ENCODE measurements at places on chromosomes 5 and 9. TPM values are rescaled to one million over a fixed set of nuclear protein-coding genes. Genes with fewer than 3 reads are reported as not detected.

DNA sequence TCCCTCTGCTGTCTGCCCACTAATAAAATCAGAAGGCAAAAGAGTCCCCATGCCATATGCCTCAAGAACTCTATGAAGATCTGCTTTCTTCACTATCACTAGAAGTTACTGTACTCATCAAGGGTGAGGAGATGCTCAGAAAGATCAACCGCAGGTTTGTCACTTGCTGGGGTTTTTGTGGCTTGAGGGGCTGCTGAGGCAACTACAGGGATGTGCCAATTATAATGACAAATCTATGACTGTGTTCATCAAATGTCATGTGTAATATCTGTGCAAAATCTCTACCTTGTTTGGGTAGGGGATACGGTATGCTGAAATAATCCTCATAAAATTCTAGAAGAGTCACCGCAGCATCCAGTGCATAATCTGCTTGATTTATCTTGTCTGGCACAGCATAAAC, 13.0 kb downstream of the ERAP1 start:
- H3K4me1 ChIP-seq, result peaks cover 40% of the 10 kb centered on the region
- peak overlapping the region; percentile 75 for H3K27ac ChIP-seq
- H3K4me3 ChIP-seq, result no peak overlapping the region
- no peaks in the 10 kb centered on the region for H3K27me3 ChIP-seq
- peak; percentile 91 for DNase-seq

Gene EIF4E1B
- not detected for total RNA-seq

Gene MYO10
- 0.09 TPM for total RNA-seq

Gene SPEF2
- 8.4 TPM for total RNA-seq

Gene TLE1
- 0.20 TPM for total RNA-seq

GRCh38 chr9:135419106-135419505, 60.5 kb upstream of the PPP1R26 start:
- peaks cover 5% of the 10 kb centered on the region for H3K27me3 ChIP-seq
- no peak overlapping the region for H3K4me3 ChIP-seq
- no peak for DNase-seq
- H3K27ac ChIP-seq, result no peak overlapping the region
- H3K4me1 ChIP-seq, result no peaks in the 10 kb centered on the region

DNA sequence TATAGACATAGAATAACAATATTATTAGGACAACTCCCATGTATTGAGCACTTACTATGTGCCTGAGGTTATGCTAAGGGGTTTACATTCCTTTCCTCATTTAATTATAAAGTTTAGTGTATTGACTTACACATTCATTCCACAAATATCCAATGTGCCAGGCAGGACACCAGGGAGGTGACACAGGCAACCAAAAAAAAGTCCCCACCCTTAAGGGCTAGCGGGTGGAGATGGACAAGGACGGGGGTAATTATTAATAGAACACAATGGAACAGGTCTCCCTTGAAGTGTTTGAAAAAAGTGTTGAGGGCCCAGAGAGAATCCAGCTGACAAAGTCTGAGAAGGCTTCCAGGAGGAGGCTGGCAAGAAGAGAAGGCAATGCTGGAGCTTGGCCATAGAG, 5.7 kb downstream of the TBC1D2 start:
- no peak overlapping the region for H3K27ac ChIP-seq
- H3K4me3 ChIP-seq, result no peak overlapping the region
- no peak for DNase-seq
- H3K36me3 ChIP-seq, result peaks cover 1% of the 10 kb centered on the region

Gene TMEM174
- not detected for total RNA-seq

Gene LEAP2
- total RNA-seq, result 3.5 TPM

GRCh38 chr5:135309391-135310327, 89.4 kb downstream of the MACROH2A1 start:
- peaks cover 21% of the 10 kb centered on the region for H3K4me1 ChIP-seq
- peak overlapping the region; percentile 22 for H3K27ac ChIP-seq
- no peaks in the 10 kb centered on the region for H3K36me3 ChIP-seq
- H3K4me3 ChIP-seq, result no peak overlapping the region
- peak; percentile 57 for DNase-seq

DNA sequence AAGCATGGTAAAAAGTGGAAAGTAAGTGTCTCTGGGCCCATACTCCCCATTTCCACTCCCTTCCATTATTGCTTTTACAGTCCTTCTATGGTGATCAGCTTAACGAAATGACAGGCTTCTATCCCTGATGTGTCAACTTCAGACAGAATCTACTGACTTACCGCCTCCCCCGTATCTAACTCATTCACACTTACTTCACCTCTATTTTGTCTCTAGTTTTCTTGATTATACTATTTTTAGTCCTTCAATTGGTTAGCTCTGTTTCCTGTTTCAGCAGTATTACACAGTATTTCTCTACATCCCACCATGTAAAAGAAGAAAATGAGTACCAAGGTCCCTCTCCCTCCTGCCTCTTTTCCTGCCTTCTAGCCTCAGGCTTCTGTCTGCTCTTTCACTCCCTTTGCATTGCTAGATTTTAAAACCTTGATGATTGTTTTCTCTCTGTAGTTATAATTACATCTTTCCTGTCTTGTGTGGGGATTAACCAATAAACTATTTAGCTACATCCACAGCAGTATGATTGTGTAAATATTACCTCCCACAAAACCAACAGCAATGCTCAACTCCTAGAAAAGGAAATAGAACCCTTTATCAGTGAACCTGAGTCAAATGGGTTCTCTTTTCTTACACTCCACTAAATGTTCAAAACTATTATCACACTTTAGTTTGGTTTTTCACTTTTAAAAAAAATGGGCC, 53.4 kb downstream of the GNAQ start:
- H3K27ac ChIP-seq, result peak overlapping the region; percentile 90
- DNase-seq, result peak; percentile 25
- peaks cover 61% of the 10 kb centered on the region for H3K4me1 ChIP-seq
- peaks cover 5% of the 10 kb centered on the region for H3K36me3 ChIP-seq
- H3K27me3 ChIP-seq, result no peaks in the 10 kb centered on the region

DNA sequence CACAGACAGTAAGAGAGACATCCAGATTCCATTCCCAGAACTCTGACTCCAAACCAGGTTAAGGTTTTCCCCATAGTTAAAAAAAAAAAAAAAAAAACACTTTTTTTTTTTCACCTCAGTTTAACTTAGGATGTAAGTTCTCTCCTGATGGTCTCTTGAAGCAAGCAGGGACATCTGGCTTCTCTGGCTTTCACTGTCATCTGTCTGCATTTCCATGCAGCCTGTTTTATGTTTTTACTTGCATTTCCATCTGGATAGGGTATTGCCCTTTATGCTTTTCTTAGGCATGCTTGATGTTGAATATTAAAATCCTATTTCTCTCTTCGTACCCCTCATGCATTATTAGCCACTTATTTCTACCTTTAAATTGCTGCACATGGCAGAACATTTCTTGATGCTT, 135.3 kb upstream of the WWC1 start:
- no peak overlapping the region for H3K27ac ChIP-seq
- peaks cover 1% of the 10 kb centered on the region for H3K27me3 ChIP-seq
- H3K4me1 ChIP-seq, result no peaks in the 10 kb centered on the region
- DNase-seq, result no peak

DNA sequence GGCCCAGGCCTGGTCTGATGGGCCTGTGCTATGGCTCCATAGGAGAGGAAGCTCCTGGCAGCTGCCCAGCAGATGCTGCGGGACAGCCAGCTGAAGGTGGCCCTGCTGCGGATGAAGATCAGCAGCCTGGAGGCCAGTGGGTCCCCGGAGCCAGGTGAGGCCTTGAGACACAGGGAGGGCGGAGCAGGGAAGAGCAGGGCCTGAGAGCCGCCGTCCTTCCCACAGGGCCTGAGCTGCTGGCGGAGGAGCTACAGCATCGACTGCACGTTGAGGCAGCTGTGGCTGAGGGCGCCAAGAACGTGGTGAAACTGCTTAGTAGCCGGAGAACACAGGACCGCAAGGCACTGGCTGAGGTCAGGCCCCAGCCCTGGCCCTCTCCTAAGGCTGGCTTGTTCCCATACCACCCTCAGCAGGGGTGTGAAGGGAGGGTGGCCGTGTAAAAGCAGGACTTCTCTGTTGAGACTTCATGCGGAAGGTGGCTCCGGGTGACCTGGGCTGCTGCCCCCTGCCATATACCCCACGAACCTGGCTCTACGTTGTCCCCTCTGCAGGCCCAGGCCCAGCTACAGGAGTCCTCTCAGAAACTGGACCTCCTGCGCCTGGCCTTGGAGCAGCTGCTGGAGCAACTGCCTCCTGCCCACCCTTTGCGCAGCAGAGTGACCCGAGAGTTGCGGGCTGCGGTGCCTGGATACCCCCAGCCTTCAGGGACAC, 4.5 kb downstream of the PKN3 start:
- no peaks in the 10 kb centered on the region for H3K27me3 ChIP-seq
- no peak for DNase-seq
- peaks cover 5% of the 10 kb centered on the region for H3K4me1 ChIP-seq
- H3K27ac ChIP-seq, result no peak overlapping the region
- no peak overlapping the region for H3K4me3 ChIP-seq

DNA sequence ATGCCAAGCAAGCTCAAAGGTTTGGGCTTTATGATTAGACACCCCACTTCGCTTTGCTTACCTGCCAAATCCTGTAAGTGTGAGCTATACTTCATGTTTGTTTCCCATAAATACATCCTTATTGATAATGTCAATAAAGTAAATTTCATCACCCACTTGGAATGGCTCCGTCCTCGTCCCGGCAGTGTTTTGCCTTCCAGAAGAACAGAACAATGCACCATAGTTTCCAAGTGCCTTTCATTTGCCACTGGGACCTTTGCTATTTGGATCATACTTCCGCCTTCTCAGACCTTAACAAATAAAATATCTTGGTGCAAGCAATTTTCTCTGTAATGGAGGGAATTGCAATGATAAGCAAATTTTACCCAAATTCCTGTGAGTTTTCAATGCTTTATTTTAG, 229.3 kb downstream of the PIK3R1 start:
- no peak overlapping the region for H3K4me3 ChIP-seq
- no peaks in the 10 kb centered on the region for H3K27me3 ChIP-seq
- H3K27ac ChIP-seq, result no peak overlapping the region
- no peaks in the 10 kb centered on the region for H3K36me3 ChIP-seq
- peaks cover 30% of the 10 kb centered on the region for H3K4me1 ChIP-seq
- DNase-seq, result no peak

DNA sequence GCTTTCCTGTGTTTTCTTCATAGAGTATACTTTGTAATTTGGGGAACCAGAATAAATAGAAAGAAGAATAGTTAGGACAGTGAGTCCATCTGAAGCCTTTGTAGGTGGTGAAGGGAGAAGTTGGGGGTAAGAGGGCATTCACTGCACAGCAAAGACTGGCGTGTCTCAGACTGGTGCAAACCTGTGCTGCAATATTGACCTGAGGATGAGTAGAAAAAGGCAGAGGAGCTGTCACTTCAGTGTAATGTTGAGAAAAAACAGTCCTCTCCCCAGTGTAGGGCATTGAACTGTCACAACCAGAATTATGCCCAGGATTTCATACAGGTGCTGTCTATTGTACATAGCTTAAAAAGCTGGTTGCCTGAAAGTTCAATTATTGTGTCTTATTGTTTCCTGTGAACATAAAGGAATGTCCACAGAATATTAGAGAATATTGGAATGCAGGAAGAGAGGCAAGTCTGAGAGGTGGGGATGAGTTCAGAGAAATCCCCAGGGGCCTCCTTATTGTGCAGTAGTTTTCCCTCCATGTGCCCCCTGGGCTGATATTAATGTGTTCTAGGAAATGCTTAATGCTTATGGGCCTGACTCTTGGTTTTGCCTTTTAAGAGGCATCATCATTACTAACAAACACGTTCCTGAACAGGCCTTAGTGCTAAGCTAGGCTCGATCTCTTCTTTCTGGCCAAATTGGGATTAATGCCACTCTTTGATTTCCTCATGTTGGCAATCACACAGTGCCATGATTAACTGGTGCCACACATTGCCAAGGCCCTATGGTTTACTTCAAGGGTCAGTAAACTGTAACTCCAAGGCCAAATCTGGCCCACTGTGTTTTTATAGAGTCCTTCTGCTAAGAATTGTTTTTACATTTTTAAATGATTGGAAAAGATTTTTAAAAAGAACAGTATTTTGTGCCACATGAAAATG, 34.0 kb downstream of the DAPK1 start:
- no peaks in the 10 kb centered on the region for H3K27me3 ChIP-seq
- no peaks in the 10 kb centered on the region for H3K36me3 ChIP-seq
- H3K4me3 ChIP-seq, result no peak overlapping the region
- DNase-seq, result no peak
- H3K4me1 ChIP-seq, result peaks cover 9% of the 10 kb centered on the region
- no peak overlapping the region for H3K27ac ChIP-seq

Gene FREM1
- not detected for total RNA-seq

Gene SHOC1
- total RNA-seq, result not detected

GRCh38 chr5:31984691-31985090, 189.4 kb downstream of the GOLPH3 start:
- no peaks in the 10 kb centered on the region for H3K4me1 ChIP-seq
- no peak overlapping the region for H3K4me3 ChIP-seq
- no peaks in the 10 kb centered on the region for H3K27me3 ChIP-seq
- no peaks in the 10 kb centered on the region for H3K36me3 ChIP-seq
- H3K27ac ChIP-seq, result no peak overlapping the region

Gene PCDHGA1
- 0.07 TPM for total RNA-seq

DNA sequence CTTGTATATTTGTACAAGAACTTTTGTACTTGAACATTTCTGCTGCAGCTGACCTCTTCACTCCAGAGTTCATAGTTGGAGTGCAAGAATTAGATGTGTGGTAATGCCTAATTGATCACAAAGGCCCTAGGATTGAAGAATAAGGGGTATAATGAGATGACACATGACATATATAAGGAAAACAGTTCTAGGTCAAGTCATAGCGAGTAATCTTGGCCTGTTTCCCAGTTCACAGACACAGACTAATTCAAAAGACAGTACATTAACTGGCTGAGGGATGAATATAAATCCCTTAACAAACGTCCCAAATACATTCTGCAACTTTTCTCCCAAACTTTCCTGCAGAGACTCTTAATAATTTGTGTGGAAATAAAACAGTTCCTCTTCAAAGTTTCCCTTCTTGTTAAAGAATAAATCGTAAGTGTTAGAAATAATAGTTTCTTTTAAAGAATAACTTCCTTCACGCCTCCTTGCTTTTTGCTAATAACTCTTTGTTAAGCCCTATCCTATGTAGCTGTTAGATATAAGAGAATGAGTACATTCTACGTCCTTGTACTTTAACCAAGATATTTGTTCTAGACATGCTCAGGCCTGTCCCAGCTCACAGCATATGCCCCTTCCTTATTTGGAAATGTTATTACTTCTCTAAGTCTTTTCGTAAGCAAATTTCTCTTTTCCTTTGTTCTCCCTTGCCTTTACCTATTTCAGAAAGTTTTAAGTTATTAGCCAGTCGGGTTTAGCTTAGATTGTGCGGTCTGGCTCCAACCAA, 556.4 kb upstream of the CTNND2 start:
- DNase-seq, result no peak
- H3K27me3 ChIP-seq, result no peaks in the 10 kb centered on the region
- H3K27ac ChIP-seq, result no peak overlapping the region
- H3K36me3 ChIP-seq, result no peaks in the 10 kb centered on the region
- H3K4me1 ChIP-seq, result no peaks in the 10 kb centered on the region

DNA sequence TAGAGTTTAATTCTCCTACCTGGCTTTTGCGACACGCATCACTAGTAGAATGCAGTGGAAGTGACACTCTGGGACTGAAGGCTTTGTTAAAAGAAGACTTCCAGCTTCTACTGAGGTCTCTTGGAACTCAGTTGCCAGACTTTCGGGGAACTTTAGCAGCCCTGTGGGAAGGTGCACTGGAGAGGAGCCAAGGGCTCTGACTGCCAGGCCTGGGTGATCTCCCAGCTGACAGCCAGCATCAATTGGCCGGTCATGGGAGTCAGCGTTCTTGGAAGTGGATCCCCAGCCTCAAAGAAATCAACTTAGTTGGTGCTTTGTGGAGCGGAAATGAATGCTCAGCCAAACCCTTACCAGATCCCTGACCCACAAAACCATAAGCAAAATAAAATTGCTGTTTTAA, 87.1 kb downstream of the OSTF1 start:
- DNase-seq, result no peak
- H3K4me1 ChIP-seq, result peaks cover 3% of the 10 kb centered on the region
- H3K4me3 ChIP-seq, result no peak overlapping the region
- no peaks in the 10 kb centered on the region for H3K36me3 ChIP-seq
- H3K27ac ChIP-seq, result no peak overlapping the region

Gene EPB41L4B
- 0.34 TPM for total RNA-seq

All from activated CD8-positive, alpha-beta T cell treated with anti-CD3 and anti-CD28 coated beads for 36 hours (primary cell).